HepG2 (cell line): ENCODE measurements at places on chromosomes 1 and 21.

DNA sequence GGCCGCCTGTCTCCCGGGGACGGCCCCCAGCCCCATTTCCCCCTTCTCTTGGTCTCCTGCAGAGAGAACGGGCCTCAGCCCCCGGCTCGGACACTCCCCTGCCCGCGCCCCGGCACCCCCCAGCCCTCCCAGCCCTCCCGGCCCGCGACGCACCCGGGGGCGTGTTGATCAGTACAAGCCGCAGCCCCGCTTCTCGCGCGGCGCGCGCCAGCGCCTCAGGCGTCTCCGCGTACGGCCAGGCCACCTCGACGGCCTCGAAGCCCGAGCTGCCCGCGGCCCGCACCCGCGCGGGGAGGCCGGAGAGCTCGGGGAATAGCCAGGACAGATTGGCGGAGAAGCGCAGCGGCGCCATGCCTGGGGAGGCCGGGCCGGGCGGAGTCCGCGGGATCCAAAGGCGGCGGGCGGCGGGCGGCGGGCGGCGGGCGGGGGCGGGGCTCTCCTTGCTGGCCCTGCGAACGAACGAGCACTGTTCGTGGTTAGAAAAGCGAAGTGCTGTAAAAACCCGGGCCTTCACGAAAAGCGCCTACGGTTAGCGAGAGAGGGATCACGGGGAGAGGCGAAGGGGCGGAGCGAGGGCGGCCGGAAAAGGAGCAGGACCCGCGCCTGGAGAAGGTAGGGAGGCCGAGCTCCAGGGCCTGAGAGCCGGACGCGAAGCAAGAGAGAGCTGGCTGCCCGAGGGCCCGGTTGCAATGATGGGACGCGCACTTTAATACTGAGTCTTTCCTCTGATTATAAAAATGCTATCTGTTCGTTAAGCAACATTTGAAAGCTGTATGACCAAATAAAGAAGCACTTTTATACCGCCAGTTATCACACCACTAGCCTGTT lies at the start of gene HYI:
TSS of gene HYI (minus strand) at position 490 of the 828 bp plus-strand sequence. CDS start at position 352, 138 bp downstream.
- DNase-seq = no peak

GRCh38 chr1:76876655-76877395 lies 9.5 kb downstream of the ST6GALNAC5 start:
- no peak for DNase-seq

DNA sequence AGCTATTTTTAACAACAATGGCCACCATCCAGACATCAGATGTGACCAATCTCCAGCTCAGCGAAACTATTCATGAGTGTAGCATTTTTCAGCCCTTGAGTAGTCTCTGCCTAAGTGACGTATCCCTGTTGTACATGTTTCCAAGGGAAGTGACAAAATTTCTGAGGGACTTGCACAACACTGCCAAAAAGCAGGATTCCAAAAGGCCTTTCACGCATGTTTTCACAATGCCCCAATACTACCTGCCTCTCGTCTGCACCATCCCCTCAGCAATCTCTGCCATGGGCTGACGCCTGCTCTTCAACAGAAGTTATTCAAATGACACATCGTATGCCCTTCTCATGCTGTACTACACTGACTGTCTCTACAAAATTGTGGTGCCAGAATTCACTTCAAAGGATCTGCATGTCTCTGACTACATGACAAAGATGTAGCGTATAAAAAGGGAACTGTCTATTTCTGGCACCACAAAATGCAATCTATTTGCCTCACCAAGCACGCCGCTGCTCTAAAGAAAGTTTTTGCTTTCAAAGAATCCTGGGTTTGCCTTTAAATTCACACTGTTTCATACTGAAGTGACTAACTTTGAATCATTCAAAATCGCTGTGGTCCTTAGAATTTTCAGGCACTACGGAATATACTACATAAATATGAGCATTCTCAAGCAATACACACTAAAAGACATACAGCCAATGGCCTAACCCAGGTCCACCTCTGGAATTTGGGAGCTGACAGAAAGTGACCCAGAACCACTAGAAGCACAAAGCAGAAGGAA lies 32.9 kb downstream of the JAK1 start:
- DNase-seq = no peak

GRCh38 chr1:228236744-228237143 lies 28.9 kb downstream of the OBSCN start:
- DNase-seq = peak; percentile 55

- no peak for DNase-seq
These were observed 437.9 kb downstream of the NCAM2 start for GRCh38 chr21:21436012-21436534.

- no peak for DNase-seq
These were observed 13.2 kb downstream of the KLHDC8A start for GRCh38 chr1:205343431-205344065.
